ENCODE measurements at places on chromosomes 1 and 21.

DNA sequence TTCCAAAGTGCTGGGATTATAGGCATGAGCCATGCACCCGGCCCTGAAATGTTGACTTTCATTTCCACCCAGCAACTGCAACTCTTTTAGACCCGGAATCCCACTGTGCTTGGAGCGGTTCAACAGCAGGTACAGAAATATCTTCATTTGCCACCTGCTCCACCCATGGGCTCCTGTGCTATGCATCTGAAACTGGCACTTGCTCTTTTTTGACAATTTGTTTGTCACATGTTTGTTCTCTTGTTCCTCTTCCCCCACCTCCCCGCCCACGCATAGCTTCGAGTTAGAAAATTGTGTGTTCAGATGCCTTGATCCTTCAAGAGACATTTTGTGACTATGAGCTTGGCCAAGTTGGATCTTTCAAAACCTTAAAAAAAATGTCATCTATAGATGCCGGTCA, 2.4 kb upstream of the IFNLR1 start:
- DNase-seq: no peak

DNA sequence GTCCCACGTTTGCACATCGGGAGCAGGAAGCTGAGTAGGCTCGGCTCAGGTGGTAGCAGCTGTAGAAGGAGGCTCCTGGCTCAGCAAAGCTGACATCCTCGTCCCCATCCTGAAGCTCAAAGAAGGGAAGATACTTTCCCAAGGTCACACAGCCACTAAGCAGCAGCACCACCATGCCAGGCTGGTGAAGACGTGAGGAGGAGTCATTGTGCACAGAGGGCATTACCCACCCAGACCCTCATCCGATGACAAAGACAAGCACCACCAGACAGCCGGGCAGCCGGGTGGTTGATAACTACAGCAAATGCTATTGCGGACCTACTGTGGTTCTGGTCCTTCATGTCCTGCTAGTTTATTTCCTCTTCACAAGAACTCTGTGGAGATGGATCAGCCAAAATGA, 186.9 kb downstream of the MATN1 start:
- DNase-seq: no peak

DNA sequence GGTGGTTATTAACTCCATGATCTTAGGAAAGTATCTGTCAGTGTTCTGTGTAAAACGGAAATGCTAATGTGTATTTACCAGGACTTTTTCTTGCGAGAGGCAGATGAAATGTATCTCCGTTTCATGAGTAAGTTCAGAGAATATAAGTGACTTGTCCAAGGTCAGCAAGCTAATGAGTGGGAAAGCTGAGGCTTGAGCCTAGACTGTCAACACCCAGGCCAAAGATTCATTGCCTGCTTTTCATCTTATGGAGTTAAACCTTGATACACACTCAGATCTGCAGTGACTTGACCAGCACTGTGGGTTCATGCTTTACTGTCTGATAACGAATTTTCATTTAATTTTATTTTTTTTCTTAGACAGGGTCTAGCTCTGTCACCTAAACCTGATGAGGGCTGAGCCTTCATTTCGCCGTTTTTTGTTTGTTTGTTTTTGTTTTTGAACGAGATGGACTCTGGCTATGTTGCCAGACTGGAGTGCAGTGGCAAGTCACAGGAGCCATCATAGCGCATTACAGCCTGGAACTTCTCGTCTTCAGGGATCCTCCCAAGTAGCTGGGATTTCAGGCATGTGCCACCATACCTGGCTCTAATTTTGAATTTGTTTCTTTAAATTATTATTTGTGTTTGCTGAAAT, 918 bp upstream of the JTB start:
- DNase-seq: no peak

GRCh38 chr1:54339126-54339525, 67.1 kb downstream of the SSBP3 start:
- DNase-seq: no peak

GRCh38 chr1:211908453-211908852, 77.9 kb upstream of the LPGAT1 start:
- DNase-seq: peak; percentile 79

- DNase-seq: no peak
Measured at GRCh38 chr21:30605968-30606367, 5.1 kb downstream of the KRTAP22-1 start.

GRCh38 chr1:25724201-25724600, 75.8 kb upstream of the SELENON start:
- DNase-seq: no peak

DNA sequence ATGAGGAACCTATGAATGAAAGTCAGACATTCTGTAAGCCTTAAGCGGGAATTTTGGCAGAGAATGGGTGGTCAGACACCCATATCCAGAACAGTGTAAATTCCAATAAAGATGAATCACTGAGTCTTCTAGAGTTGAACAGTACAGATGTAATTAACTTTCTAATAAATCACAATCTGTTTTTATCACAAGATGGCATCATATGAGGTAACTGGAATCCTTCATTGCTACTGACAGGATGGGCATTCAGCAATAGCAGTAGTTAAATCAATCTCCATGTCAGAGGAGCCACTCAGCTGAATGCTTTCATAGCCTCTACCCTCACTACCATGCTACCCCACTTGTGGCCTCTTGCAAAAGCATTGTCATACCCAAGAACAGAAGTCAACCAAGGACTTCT, 690.3 kb downstream of the AMY1C start:
- DNase-seq: no peak

GRCh38 chr1:110663241-110663640, 11.5 kb downstream of the KCNA3 start:
- DNase-seq: no peak

All from AML-193 (cell line).